ENCODE measurements at places on chromosomes 3 and 15.

- no peak for DNase-seq
Observed at GRCh38 chr3:119731560-119732343, 28.9 kb downstream of the CFAP91 start.

GRCh38 chr3:42500909-42501308 lies 1.5 kb upstream of the VIPR1 start:
- no peak for DNase-seq

GRCh38 chr15:100131321-100132224 lies 210.2 kb downstream of the ADAMTS17 start:
- no peak for DNase-seq

- no peak for DNase-seq
Observed at GRCh38 chr3:140249188-140249587, 314.2 kb downstream of the CLSTN2 start.

GRCh38 chr15:29890336-29891095 lies 68.2 kb upstream of the TJP1 start:
- DNase-seq = no peak

DNA sequence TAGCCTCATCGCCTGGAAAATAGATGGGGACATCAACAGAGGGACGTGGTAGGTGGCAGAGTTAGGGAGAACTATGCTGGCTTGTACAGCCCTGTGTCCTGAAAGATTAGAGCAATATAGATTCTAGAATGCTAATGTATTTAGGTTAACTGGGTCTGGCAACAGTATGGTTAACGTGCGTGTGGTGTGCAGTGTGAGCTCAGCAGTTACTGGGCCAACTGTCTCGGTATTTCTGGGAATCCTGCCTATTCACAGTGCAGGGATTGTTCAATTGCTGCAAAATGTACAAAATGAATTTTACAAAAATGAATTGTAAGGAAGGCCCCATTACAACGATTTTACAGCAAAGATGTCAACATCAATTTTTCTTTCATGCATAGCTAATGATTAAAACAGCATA lies 20.6 kb downstream of the MEIS2 start:
- no peak for DNase-seq

DNA sequence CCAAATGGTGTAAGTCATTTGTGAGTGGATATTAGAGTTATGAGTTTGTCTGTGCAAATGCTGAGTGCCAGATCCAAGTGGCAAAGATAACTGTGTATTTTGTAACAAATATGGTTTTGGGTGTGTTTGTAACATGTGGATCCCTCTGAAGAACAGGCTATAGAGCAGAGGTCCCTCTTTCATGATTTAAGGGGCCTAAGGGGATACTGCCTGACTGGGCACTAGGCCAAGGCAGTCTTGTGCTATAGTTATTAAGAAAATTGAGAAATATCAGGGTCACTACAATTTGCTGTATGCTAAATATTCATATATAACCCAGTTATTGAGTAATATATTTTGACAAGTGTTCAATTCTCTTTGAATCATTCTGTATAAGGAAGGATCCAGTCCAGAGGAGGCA lies 555.6 kb upstream of the RGMA start:
- no peak for DNase-seq

GRCh38 chr3:138450704-138451424 lies 16.4 kb downstream of the ESYT3 start:
- DNase-seq = no peak

DNA sequence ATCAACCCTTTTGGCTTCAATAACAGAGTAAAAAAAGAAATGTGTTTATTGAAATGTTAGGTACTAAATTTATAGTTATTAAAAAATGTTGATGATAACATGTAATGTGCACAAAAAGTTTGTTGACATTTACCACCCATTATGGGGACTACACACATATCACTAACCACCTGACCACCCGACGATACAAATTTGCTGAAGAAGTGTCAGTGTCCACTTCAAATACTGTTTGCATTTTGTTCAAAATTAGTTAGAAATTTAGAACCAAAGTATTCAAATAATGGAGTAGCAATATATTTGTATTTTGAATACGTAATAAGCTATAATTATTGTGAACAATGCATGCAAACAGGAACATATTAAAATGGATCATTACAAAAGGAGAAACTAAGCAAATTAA lies 54.4 kb downstream of the KCNH8 start:
- DNase-seq = no peak

DNA sequence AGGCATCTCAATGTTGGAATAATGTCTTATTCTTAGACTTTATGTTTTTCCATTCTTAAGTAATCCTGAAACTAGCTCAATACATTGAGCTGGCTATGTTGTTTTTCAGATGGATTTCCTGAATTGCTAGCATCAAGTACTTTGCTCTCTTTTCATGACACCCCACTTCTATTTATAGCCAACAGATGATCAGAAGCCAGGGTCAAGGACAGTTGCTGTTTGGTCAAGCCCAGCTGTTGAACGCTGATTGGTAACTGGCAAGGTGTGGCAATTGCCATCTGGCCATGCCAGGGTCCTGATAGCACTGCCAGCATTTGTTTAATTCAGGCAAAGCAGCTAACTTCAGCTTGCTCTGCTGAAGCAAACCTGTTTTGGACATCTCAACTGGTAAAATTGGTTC lies 46.2 kb upstream of the PLCL2 start:
- DNase-seq = no peak

DNA sequence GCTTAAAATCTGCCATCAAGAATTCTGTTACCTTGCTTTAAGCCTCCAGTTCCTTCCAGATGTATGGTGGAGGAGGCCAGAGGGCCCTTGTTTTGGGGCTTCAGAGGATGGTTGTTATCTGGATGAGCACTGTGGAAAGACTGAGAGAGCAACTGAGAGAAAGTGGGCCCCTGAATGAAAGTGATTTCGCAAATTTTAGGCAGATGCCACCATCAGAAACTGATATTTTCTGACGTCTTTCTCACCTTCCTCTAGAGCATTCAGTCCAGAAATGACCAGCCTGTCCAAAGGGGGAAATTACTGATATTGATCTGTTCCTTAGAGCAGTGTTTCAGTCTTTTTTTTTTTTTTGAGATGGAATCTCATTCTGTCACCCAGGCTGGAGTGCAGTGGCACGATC lies 13.4 kb downstream of the B3GNT5 start:
- DNase-seq = no peak

GRCh38 chr3:138433892-138434275 lies 532 bp upstream of the ESYT3 start:
- no peak for DNase-seq

DNA sequence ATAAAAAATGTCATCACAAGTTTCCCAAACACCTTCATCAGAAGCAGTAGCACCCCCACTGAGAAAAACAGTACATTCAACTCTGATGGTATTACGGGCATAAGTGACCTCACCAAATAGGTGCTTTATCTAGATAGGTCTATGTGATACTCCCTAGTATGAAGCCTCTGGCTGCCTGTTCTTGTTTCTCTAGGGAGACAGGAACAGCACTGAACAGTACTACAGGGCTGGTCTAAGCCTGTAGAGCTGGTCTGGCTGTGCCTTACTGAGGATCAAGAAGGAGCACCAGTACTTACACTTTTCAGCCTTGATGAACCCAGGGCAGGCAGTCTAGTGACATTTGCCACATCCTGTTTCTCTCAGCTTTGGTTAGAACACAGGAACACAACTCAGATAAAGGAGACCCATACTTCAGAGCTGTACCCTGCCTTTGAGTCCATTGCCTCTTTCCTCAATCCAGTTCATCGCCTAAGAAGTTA lies 35.9 kb downstream of the OXNAD1 start:
- no peak for DNase-seq

DNA sequence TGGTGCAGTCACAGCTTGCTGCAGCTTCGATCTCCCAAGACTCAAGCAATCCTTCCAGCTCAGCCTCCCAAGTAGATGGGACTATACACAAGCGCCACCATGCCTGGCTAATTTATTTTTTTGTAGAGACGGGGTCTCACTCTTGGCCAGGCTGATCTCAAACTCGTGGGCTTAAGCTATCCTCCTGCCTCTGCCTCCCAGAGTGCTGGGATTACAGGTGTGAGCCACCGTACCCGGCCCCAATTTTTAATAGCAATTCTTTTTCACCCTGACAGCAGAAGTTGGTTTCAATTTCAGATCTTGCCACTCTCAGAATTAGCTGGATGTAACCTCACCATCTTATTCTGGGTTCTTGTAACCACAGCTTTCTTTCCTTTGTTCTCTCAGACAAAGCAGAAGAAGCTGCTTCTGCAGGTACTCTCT lies 64.8 kb downstream of the TRIM71 start:
- no peak for DNase-seq

DNA sequence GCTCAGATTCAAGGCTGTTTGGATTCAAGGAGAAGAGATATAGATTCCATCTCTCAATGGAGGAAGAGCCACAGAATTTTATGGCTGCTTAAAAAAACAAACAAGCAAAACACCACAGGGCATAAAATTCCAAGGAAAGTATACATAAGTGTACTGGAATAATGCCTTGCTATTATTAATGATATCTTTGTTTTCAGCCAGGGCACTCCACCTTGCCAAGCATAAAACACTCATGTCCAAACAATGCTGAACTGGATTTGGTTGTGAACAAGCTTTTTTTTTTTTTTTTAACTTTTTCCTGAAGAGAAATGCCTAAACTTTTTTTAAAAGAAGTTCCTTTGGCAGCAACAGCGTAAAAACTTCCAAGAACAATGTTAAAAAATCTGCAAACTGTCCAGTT lies 4.8 kb upstream of the CLSTN2 start:
- no peak for DNase-seq

- DNase-seq = no peak
Observed at GRCh38 chr15:70237626-70238025, 139.9 kb upstream of the TLE3 start.

GRCh38 chr3:101725194-101725889 lies 928 bp downstream of the CEP97 start:
- DNase-seq = no peak

GRCh38 chr3:15845475-15845874 lies 47.7 kb upstream of the ANKRD28 start:
- no peak for DNase-seq

- no peak for DNase-seq
Observed at GRCh38 chr3:34357461-34357860, 559.0 kb downstream of the PDCD6IP start.

GRCh38 chr3:133663569-133664313 lies 2.0 kb upstream of the TOPBP1 start:
- no peak for DNase-seq

DNA sequence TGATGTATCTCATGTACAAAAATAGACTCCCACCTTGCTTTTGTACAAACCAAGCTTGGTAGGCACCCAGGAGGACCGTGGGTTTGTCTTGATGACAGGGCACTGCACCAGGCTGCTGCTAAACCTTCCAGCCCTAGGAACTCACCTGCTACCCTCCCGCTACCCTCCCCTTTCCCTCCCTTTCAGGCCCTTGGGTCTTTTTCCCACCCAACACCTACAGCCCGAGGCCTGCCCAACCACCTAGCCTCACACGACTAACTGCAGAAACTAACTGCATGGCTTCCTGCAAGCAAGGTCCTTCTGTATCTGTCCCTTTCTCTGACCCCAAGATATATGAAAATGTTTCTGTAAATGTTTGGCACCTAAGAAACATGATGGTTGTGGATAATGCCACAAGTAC lies 11.1 kb downstream of the PPM1M start:
- no peak for DNase-seq

DNA sequence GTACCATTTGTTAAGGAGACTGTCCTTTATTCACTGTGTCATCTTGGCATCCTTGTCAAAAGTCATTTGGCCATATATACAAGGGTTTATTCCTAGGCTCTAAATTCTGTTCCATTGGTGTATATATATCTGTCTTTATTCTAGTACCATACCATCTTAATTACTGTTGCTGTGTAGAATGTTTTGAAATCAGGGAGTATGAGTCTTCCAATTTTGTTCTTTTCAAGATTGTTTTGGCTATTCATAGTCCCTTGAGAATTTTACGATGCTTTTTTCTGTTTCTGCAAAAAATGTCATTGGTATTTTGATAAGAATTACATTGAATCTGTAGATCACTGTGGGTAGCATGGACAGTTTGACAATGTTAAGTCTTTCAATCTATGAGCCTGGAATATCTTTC lies 28.7 kb downstream of the PFN2 start:
- no peak for DNase-seq
